ENCODE measurements at places on chromosomes 1 and 21.

GRCh38 chr1:57165546-57165945 is 199.7 kb upstream of the C8B start:
- no peak for DNase-seq

DNA sequence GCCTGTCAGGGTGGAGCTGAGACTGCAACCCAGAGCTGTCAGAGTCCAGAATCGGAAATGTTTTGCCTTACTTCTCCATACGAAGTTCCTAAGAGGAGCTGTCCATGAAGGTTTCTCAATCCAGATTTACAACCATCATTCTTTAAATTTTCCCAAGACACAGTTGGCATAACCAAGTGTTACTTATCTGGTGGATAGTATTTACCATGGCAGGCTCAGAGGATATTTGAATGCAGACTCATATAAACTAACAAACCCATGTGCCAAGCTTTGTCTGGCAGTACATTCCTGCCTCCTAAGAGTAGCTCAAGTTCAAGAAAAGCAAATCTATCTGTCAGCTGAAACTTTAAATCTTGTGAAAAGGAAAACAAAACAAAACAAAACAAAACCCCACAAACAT is 267.9 kb downstream of the ZNF326 start:
- no peak for DNase-seq

DNA sequence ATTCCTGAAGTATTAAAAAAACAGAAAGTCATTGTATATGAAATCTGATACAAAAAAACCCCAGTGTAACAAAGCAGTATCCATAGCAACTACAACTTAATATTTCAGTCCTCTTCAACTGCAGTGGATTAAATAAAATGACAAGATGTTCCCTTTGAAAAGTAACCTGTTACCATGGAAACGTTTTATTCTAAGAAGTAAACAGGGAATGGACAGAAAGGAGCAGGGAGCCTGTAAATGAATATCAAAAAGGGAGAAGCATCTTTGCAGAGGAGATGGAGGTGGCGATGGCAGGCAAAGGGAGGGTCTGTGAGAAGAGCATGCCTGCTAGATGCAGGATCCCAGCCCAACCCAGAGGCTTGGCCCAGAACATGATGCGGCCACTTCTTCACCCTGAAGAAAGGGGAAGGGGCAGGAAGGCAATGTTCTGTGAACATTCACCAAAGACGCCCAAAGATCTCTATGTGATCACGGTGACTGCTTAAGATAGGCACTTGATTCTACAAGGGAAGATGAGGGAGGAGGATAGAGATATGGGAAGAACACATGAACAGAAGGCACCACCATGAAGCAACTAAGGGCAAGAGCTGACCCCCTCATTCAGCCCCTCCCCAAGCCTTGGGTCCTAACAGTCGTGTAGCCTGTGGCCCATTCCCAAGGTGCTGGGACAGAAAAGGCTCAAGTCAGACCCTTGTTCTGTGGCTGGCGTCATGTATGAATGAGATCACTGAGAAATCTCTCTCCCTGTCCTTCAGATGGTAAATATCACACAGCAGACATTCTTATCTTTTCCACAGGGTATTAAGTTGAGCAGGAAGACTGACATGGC is 200.0 kb downstream of the SLC45A1 start:
- DNase-seq: no peak

DNA sequence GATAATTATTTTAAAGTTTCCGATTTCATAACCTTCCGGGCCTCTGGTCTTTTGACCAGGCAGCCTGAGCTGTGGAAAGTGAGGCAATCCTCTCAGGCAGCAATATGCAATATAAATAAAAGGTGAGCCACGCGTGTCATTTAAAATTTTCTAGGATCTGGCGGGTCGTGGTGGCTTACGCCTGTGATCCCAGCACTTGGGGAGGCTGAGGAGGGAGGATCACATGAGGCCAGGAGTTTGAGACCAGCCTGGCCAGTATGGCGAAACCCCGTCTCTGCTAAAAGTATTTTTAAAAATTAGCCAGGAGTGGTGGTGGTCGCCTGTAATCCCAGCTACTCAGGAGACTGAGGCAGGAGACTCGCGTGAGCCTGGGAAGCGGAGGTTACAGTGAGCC is 546 bp upstream of the ZNF695 start:
- DNase-seq: no peak

DNA sequence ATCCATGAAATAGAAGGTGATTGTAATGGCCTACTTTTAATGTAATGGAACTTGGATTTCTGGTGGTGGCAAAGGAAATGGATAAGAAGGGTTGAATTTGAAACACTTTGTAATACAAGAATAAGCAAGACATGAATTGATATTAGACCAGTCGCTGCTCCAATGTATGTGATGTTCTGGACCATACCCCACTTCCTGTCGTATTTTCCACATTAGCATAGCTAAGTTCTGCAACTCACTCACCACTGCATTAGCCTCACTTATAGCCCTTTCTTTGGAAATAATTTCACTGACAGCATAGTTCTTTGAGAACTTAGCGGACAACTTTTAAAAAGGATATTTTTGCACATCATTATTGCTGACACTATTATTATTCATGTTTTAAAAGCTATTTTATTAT is 32.3 kb upstream of the CNIH3 start:
- DNase-seq: no peak

All from right renal pelvis (tissue), 4 donors.